ENCODE measurements at places on chromosomes 7 and 10.
A peak's percentile ranks its signal among the peaks of the same experiment; 100 is the strongest.

- no peak for DNase-seq
These were observed 538.7 kb downstream of the DNAJB6 start for GRCh38 chr7:157875230-157876179.

- DNase-seq, result no peak
These were observed 30.1 kb downstream of the TNS3 start for GRCh38 chr7:47551668-47552440.

- peak; percentile 29 for DNase-seq
These were observed 1.2 kb downstream of the PIP4K2A start for GRCh38 chr10:22712956-22713852.

DNA sequence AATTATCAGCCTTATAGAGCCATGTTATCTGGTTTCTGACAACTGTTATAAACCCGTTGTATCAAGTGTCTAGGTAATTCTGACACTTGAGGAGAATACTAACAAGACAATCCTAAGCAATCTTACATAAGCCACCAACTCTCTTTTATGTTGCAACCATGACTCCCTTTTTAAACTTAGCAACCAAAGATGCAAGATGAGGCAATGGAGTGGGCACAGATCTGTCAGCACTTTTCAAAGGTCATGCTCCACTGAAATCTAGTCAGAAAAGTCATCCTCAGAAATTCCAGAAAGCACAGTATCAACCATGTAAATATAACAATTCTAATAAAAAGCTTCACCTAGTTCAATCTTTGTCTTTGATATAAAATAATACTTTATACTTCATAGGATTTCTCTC, 77.0 kb upstream of the SEMA3A start:
- no peak for DNase-seq

- no peak for DNase-seq
These were observed 91.5 kb upstream of the EGR2 start for GRCh38 chr10:62907470-62908212.

Data from effector memory CD4-positive, alpha-beta T cell (primary cell).